ENCODE measurements at places on chromosomes 5 and 9. TPM values are rescaled to one million over a fixed set of nuclear protein-coding genes. Genes with fewer than 3 reads are reported as not detected.
A peak's percentile ranks its signal among the peaks of the same experiment; 100 is the strongest.

The ADGRD2 gene
- polyA plus RNA-seq = not detected

The SH3GL2 gene
- 0.10 TPM for polyA plus RNA-seq

The SIMC1 gene
- 2.6 TPM for polyA plus RNA-seq

DNA sequence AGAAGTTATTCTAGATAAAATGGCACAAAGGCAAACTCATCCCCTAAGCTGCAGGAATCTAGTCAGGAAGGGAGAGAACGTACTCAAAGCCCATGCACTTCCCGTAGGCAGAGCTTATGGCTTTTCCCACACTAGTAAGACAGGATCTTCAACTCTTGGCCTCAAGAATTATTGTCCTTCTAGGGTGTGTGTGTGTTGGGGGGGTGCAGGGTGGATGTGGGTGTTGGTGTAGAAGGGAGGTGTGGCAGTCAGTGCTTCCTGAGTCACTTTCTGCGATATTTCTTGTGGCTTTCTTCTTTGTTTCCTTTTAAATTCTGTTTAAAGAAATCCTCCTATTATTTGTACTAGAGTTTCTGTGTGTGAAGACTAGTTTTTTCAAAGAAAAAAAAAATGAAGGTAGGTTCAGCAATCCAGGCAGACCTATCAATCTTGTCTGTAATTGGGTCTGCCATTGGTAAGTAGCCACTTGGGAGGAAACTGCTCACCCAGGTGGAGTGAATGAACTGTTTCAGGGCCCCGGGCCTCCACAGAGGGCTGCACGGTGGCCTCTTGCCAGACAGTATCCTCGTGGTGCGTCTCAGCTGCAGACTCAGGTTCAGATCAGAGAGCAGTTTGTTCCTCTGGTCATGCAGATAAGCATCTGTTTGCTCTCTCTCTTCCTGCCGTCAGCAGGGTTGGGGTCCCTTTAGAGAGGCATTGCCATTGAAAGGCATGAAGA is 131.9 kb downstream of the NPR3 start:
- no peak overlapping the region for H3K27ac ChIP-seq
- no peak for DNase-seq
- H3K4me1 ChIP-seq = peaks cover 2% of the 10 kb centered on the region
- no peaks in the 10 kb centered on the region for H3K27me3 ChIP-seq
- H3K36me3 ChIP-seq = no peaks in the 10 kb centered on the region

GRCh38 chr5:170223906-170224305 is 8.9 kb upstream of the C5orf58 start:
- no peaks in the 10 kb centered on the region for H3K36me3 ChIP-seq
- no peaks in the 10 kb centered on the region for H3K4me1 ChIP-seq
- H3K4me3 ChIP-seq = no peak overlapping the region
- no peak overlapping the region for H3K27ac ChIP-seq
- no peak for DNase-seq

DNA sequence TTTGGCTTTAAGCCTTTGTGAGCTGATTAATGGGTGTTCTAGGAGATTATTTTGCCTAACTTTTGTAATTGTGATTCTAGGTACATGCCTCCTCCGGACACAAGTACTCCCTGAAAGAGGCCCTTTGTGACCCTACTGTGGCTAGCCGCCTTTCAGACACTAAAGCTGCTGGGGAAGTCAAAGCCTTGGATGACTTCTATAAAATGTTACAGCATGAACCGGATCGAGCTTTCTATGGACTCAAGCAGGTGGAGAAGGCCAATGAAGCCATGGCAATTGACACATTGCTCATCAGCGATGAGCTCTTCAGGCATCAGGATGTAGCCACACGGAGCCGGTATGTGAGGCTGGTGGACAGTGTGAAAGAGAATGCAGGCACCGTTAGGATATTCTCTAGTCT is 13.6 kb downstream of the ITGA1 start:
- H3K4me3 ChIP-seq = peak overlapping the region; percentile 55
- H3K36me3 ChIP-seq = peaks cover 2% of the 10 kb centered on the region
- peak overlapping the region; percentile 58 for H3K27ac ChIP-seq

DNA sequence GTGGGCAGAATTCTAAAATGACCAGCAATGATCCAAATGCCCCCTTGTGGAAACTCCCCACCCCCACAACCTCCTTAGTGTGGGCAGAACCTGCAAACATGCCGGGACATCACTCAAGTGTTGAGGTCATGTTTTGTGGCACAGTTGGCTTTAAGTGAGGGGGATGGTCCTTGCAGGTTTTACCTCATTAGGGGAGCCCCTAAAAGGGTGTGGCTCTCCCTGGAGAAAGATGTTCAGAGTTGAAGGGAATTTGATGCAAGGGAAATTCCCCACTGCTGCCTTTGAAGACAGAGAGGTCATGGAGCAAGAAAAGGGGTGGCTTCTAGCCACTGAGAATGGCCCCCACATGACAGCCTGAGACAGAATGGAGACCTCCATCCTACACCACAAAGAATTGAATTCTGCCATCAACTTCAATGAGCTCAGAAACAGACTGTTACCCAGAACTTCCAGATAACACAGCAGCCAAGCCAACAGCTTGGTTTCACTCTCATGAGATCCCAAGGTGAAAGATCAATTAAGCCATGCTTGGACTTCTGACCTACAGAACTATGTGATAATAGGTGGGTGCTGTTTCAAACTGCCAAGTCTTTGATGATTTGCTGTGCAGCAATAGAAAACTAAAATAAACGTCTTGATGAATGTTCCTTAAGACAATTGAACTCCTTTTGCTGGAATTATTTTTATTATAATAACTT is 103.4 kb downstream of the MED10 start:
- H3K4me3 ChIP-seq = no peak overlapping the region
- no peaks in the 10 kb centered on the region for H3K27me3 ChIP-seq
- H3K36me3 ChIP-seq = no peaks in the 10 kb centered on the region
- no peaks in the 10 kb centered on the region for H3K4me1 ChIP-seq

DNA sequence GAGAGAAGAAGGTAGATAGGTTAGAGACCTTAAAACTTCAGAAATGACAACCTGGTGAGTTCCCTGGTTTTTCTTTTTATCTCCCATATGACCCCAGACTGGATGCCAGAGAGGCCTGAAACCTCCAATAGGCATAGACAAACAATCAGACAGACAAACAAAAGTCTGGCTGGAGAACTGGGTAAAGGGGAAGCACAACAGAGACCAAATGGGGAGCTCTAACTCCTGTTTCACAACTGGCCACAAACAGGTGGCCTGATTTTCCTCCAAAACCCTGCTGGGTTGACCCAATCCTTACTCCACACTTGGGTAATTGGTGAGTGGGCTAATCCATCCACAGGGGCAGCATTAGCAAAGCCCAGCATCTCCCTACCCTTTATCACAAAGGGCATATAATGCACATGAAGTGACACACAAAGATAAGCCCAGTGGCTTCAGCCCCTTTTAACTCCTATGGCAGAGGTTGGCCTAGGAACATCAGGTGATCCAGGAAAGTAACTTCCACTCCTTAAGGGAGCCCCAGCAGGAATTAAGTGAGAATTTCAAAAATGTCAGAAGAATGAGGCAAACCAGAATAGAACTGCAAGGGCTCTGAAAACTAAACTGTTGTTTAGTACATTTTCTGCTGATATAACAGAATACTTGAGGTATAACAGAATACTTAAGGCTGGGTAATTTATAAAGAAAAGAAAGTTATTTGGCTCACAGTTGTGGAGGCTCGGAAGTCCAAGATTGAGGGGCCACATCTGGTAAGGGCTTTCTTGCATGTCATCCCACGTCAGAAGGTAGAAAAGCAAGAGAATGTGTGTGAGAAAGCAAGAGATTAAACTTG is 60.9 kb upstream of the ROR2 start:
- no peak for DNase-seq
- H3K27ac ChIP-seq = no peak overlapping the region
- H3K4me3 ChIP-seq = no peak overlapping the region
- H3K27me3 ChIP-seq = no peaks in the 10 kb centered on the region
- H3K36me3 ChIP-seq = no peaks in the 10 kb centered on the region

- DNase-seq = no peak
- no peak overlapping the region for H3K4me3 ChIP-seq
- H3K4me1 ChIP-seq = peaks cover 3% of the 10 kb centered on the region
Observed at GRCh38 chr9:109859447-109859846, 79.4 kb downstream of the PALM2AKAP2 start.

All from aorta (tissue), 5 donors.